CD4-positive, alpha-beta T cell treated with Interleukin-4 for 4 hours (primary cell): ENCODE measurements at places on chromosomes 5 and 9.

DNA sequence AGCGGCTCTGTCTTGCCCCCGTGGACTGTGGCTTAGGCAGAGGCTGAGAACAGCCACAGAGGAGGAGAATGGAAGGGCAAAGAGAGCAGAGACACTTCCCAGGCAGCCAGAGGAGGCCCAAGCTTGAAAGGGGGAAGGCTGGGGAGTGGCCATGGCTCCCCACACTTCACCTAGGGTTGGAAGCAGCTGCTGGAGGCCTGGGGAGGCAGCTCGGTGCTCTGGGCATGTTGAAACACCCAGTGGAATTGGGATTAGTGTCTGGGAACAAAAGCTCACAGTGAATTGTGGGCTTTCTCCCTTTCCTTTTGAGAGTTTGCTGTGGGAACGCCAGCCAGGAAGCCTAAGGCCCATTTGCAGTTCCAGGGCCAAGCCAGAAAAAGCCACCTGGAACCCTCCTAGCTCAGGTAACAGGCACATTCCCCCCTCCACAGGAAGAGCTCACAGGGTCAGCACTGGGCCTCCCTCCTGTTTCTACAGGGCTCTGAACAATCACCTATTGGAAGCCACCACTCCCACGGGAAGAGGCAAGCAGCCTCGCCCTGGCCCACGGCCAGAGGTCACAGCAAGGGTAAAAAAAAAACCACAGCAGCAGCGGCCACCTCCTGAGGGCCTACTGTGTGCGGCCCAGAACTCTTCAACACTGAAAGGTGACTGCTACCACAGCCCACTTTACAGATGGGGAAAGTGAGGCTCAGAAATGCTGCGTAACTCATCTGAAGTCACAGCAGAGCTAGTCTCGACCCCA, 20.2 kb downstream of the EEIG1 start:
- no peak for DNase-seq

DNA sequence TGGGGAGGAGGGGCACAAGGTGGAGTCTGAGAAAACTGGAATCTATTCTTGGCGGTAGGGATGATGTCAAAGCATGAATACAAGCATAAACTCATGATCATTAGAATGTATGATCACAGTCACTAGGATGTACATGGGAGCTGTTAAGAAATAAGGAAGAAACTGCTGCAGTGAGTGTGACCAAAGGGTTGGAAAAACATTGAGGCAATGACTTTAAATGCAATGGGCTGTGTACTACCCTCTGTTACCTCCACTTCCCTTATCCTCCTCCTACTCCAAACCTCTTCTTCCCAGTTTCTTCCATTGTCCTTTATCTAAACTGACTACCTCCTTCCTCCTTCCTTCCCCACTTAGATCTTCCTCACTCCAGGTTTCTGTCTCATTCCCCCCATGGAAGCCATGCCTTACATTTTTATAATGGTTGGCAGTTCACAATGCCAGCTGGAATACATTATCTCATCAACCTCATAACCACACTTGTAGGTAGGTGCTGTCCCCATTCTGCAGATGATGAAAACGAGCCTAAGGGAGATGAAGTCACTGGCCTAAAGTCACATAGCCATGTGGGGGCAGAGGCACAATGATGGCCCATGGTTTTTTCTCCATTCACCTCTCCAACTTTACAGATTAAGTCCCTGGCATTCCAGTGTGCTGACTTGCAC, 21.9 kb upstream of the TNFSF15 start:
- no peak for DNase-seq

DNA sequence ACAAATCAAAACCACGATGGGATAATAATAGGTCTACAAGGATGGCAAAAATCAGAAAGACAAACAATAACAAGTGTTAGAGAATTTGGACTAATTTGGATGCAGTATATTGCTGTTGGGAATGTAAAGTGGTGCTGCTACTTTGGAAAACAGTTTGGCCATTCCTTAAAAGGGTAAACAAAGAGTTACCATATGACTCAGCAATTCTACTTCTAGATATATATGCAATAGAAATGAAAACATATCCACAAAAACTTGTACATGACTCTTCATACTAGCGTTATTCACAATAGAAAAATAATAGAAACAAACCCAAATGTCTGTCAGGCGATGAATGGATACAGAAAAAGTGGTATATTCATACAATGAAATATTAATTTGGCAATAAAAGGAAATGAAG, 58.3 kb downstream of the JAK2 start:
- no peak for DNase-seq

- no peak for DNase-seq
Observed at GRCh38 chr5:81694726-81695125, 56.2 kb downstream of the SSBP2 start.

DNA sequence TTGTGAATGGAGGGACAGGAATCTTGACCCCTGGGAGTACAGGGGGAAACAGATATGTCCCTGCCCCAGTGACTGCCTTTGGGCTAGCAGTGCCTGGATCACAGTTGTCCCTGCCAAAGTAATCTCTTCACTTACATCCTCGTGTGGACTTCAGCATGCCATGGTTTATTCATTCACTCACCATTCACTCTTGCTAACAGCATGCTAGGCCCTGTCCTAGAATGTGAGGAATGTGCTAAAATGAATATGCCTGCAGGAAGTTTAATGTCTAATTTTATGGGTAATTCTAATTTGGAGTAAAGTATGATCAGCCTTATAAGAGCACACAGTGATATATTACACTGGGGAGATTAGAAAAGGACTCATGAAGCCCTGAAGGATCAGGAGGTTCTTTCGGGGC, 63.0 kb downstream of the FAT2 start:
- no peak for DNase-seq

- no peak for DNase-seq
Observed at GRCh38 chr5:144144956-144145751, 25.3 kb downstream of the YIPF5 start.

GRCh38 chr9:91795598-91796241, 154.3 kb downstream of the ROR2 start:
- no peak for DNase-seq

GRCh38 chr5:151954255-151954654, 29.6 kb upstream of the GLRA1 start:
- DNase-seq = no peak

DNA sequence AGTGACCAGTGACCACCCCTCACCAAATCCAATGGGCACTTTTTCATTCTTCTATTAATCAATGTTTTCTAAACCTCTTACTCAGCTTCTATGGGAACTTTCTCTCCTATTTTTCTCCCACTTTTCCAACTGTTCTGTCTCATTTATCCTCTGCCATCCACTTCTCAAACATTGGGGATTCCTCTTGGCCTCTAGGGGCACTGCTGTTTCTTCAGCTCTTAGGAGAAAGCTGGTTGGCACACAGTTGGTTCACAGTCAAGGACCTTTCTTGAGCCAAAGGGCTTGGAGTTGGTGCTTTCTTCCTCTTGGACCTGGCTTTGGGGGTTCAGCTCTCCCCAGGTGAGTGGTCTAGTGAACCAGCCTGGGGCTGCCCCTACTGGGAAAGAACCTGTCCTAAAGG, 112.2 kb upstream of the LHFPL2 start:
- DNase-seq = no peak

DNA sequence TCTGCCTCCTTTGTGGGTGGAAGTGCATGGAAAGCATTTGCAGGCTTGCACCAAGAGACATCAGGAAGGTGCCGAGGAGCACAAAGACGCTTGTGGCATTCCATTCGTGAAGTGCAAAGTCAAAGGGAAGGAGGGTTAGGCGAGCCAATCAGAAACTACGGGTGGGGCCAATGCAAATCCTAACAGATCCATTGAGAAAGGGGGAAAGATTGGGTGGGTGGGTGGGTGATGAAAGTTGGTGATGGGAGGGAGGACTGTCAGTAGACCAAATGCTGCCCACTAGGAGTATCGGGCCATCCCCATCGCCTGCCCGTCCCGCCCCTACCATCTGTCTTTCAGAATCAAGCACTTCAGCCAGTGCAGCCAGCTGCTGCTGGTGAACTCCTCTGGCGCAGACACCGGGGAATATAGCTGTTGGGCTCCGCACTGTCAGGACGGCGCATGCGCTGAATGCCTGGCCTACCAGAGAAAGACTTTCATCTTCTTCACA, 17.1 kb upstream of the ANXA6 start:
- no peak for DNase-seq

GRCh38 chr5:98517560-98518366, 255.7 kb upstream of the RGMB start:
- DNase-seq = no peak

GRCh38 chr5:81234299-81234698, 1.2 kb downstream of the CKMT2 start:
- DNase-seq = no peak

DNA sequence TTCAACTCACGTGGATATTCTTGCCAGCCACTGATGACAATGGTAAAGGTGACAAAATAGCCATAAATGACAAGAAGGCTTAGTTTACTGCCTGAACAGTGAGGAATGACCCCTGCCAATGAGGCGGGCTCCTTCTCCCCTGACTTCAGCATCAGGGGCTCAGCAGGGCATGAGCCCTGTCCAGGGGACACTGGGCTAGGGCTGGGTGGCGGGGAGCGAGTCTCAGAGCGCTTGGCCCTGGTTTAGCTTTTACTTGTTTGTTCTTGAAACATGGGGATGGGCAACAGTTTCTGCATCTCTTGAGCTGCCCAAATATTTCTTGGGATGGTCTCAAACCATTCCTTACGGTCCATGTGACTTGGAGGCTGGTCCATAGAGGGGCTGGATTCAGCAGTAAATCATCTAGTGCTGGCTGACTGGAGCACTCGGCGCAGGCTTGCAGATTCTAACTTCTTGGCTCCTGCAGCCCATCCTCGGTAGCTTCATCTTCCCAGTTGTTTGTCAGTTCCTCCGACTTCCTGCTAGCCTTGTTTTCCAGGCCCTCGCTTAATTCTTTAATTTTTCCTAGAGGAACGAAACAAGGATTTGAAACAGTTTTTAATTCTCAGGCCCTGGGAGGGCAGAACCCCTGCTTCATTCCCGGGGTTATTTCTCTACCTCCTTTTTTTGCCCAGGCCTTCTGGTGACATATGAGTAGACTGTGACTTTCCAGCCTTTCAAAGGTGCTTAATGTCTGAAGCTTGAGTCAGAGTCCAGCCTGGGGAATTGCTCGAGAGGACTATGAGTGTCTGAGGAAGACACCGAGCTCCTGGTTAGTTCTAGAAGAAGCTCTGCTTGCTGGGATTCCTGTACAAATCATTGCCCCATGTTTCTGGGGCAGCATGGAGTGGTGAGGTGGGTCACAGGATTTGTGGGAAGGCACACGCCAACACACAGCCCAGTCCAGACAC, 4.5 kb upstream of the HMCN2 start:
- DNase-seq = no peak

DNA sequence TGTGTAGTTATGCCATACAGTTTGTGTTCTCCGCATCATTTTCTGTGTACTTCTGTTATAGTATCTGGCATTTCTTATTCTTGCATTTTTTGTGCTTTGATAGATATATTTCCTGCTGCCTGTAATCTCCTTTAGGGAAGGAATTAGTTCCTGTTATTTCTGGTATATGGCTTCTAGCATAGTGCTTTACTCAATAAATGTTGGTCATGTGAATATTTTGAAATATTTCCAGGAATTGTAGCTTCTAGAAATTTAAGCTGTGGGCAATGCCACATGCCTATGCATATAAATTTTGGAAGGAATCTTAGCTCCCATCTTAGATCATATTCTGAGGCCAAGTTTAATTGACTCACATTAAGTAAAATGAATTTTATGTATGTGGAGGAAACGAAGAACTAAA, 11.5 kb upstream of the PRRC1 start:
- DNase-seq = no peak
